ENCODE measurements at places on chromosomes 13 and 19.

DNA sequence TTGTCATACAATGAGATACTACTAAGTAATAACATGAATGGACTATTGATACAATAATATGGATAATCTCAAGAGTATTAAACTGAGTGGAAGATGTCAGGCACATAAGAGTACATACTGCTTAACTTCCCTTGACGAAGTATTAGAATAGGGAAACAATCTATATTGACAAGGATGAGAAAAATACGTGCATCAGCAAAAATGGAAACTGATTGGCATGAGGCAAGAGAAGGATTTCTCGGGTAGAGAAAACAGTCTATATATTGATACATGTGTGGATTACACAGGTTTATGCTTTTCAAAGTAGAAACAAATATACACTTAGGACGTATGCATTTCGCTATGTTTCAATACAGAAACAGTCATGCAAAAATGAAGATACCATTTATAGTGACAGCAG is 57.4 kb downstream of the PRR20E start:
- no peak for DNase-seq

DNA sequence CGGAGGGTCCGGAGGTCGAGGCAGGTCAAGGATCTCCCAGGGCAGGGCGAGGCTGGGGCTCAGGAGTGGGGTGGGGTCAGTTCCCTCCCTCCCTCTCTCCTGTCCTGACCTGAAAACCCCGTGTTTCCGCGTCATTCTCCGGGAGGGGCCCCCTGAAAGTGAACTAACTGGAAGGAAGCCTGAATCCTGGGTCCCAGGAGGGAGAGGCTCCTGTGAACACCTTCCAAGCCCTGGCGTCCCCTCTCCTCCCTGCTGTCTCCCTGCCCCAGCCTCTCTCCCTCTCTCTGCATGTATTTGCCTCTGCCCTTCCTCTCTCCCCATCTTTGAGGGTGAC is 741 bp upstream of the CADM4 start:
- no peak for DNase-seq

GRCh38 chr19:34577531-34578101 is 96.1 kb downstream of the WTIP start:
- DNase-seq, result no peak

GRCh38 chr13:52949742-52950141 is 78.9 kb upstream of the OLFM4 start:
- DNase-seq, result peak; percentile 47

DNA sequence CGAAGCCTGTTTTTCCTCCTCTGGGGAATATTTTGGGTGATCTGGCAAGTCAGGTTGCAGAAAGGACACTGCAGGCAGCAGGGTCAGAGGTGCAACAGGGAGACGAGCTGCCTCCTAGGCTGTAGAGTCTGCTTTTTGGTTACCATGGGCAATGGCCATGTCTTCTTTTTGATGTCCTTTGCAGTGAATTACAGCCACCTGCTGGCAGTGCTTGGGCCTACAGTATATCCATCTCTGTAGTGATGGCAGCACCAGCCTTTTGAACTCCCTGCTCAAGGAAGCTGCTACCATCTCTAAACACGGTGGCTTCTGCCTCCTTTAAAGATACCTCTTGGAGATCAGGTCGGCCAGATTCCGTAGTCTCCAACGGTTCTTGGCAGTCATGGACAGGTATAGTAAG is 73.9 kb downstream of the WTIP start:
- DNase-seq, result no peak

- DNase-seq, result no peak
These were observed 6.3 kb upstream of the WTIP start for GRCh38 chr19:34475026-34475974.

DNA sequence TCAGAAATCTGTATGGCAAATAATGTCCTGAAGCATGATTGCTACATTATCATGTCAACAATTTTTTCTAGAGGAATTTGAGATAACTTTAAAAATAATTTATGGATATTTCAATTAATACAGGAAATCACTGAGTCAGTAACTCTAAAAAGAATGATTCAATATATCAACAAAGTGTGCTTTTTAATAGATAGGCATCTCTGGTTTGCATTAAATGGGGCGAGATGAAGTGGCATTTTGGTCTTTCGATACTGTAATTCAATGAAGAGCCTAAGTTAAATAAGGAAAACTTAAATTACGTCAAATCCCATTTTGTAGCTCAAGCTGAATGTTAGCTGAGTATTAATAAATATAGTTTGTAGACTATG is 342.8 kb downstream of the DACH1 start:
- DNase-seq, result no peak

- DNase-seq, result peak; percentile 64
These were observed 7.1 kb upstream of the CIRBP start for GRCh38 chr19:1261798-1262622.

DNA sequence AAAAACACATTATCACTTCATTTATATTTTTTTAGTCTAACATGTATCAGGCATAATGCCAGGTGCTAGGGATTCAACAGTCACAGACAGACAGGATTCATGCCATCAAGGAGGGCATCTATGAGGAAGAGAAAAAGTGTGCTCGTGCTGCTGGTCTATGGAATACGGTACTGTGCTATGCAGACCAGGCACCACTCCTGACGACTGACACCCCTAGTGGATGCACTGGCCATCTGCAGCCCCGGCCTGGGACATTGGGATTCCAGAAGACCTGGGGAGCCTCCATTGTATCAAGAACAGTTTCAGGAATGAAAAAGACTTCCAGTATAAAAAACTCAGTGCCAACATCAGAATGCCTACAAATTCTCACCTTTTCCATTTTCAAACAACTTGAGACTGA is 94.0 kb downstream of the KLF12 start:
- DNase-seq, result peak; percentile 46

- DNase-seq, result no peak
These were observed 299.5 kb downstream of the MZT1 start for GRCh38 chr13:72427757-72428528.

DNA sequence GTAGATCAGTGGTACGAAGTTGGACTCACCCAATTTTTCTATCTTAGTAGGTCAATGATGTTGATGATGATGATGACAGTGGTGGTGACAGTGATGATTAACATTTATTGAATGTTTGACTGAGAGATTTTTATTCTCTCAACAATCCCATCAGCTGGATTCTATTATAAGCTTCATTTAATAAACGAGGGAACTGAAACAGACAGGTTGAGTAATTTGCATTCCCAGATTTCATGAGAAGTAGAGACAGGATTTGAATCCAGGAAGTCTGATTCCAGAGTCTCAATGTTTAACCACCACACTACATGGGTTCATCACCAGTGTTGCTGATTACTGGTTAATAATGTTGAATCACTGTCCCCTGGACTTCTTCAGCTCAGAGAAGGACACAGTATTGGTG is 168.9 kb downstream of the FLT1 start:
- no peak for DNase-seq
